IMR-90 (cell line): ENCODE measurements at places on chromosomes 13 and 19.

- H3K4me3 ChIP-seq: no peak overlapping the region
- no peaks in the 10 kb centered on the region for H3K36me3 ChIP-seq
- no peak overlapping the region for H3K27ac ChIP-seq
- no peak for DNase-seq
- H3K27me3 ChIP-seq: no peaks in the 10 kb centered on the region
Measured at GRCh38 chr13:111658145-111659100, 338.0 kb downstream of the TEX29 start.

DNA sequence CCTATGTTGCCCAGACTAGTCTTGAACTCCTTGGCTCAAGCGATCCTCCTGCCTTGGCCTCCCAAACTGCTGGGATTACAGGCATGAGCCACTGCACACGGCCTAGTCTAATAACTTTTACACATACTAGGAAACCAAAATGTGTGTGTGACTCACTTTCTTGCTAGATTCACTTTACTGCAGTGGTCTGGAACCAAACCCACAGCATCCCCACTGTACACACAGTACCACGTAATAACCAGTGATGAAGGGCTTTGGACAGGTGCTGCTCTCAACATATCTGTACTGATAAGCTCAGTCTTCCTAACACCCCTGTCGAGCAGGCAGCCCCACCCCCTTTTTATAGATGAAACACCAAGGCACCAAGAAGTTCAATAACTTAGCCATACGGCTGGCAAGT, 5.1 kb downstream of the DNMT1 start:
- H3K27ac ChIP-seq: peak overlapping the region; percentile 34; the same call in 1 of the 2 replicates
- peaks cover 16% of the 10 kb centered on the region for H3K36me3 ChIP-seq
- no peak overlapping the region for H3K4me3 ChIP-seq
- no peaks in the 10 kb centered on the region for H3K27me3 ChIP-seq

- peaks cover 2% of the 10 kb centered on the region; the same call in 1 of the 2 replicates for H3K4me1 ChIP-seq
- no peak overlapping the region for H3K4me3 ChIP-seq
- H3K27ac ChIP-seq: no peak overlapping the region
- DNase-seq: no peak
- no peaks in the 10 kb centered on the region; the same call in 1 of the 2 replicates for H3K27me3 ChIP-seq
- no peaks in the 10 kb centered on the region for H3K36me3 ChIP-seq
Measured at GRCh38 chr19:33755099-33756035, 41.3 kb upstream of the KCTD15 start.

DNA sequence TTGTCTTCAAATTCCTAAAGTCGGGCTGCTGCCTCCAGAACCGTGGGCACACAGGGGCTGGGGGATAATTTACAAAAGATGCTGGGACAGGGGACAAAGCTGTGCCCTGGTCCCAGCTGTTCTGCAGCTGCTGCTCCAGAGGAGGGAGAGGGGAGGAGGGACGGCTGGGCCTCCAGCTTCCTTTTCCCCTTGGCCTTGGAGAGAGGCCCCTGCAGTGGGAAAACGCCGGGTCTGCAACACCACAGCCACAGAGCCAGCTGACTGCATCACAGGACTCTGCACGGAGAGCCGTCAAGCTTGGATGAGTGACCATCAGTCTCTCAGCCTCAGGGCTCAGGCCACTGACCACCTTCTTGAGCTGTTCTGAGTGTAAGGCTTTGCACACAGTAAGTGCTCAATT, 6.1 kb downstream of the DOCK6 start:
- DNase-seq: peak; percentile 33
- peaks cover 13% of the 10 kb centered on the region for H3K36me3 ChIP-seq
- peak overlapping the region; percentile 23; the same call in 1 of the 2 replicates for H3K27ac ChIP-seq
- H3K27me3 ChIP-seq: no peaks in the 10 kb centered on the region

DNA sequence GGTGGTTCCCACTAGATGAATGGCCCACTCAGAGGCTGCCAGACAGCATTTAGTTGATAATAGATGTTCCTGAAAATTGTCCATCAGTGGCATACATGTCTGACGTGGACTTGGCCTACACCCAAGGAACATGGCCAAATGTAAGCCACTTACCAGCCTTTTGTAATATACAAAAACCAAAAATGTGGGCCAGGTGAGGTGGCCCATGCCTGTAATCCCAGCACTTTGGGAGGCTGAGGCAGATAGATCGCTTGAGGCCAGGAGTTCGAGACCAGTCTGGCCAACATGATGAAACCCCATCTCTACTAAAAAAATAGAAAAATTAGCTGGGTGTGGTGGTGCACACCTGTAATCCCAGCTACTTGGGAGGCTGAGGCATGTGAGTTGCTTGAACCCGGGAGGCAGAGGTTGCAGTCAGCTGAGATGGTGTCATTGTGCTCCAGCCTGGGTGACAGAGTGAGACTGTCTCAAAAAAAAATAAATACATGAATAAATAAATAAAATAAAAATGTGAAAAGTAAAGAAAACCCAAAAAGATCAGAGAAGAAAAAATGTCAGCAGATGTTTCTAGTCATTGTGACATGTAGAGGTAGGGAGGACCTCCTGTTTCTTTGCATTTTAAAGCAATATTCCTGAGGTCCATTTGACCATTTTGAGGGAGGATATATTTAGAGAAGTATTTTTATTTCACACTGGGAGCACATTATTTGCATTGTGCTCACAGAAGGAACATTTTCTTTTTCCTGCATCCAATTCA, 7.1 kb upstream of the WTIP start:
- peaks cover 17% of the 10 kb centered on the region for H3K36me3 ChIP-seq
- H3K27me3 ChIP-seq: no peaks in the 10 kb centered on the region
- peaks cover 6% of the 10 kb centered on the region for H3K4me1 ChIP-seq

GRCh38 chr13:91988331-91988730, 589.9 kb downstream of the GPC5 start:
- no peak overlapping the region for H3K4me3 ChIP-seq
- H3K36me3 ChIP-seq: no peaks in the 10 kb centered on the region
- H3K27ac ChIP-seq: no peak overlapping the region
- DNase-seq: no peak

- H3K27ac ChIP-seq: peak overlapping the region; percentile 42
- H3K36me3 ChIP-seq: no peaks in the 10 kb centered on the region
- peaks cover 10% of the 10 kb centered on the region for H3K4me1 ChIP-seq
- peak overlapping the region; percentile 45 for H3K4me3 ChIP-seq
- no peak for DNase-seq
Measured at GRCh38 chr19:42267644-42268141, 1.4 kb upstream of the CIC start.

DNA sequence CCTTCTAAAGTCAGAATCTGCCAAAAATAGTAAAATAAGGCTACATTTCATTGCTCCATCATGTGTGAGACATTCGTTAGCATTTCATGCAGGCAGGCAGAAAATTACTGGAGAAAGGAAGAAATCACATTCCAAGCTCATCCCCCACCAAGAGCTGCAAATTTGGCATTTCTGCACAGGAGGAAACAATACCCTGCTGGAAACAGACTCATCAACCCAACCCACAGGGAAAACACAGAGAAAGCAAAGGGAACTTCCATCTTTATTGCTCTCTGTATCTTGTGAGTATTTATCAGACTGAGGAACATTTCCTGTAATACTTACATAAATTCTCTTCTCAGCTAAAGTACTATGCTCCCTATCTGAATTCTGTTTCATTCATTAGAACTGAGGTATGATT, 95.7 kb downstream of the KCTD12 start:
- H3K27me3 ChIP-seq: no peaks in the 10 kb centered on the region
- H3K27ac ChIP-seq: no peak overlapping the region
- no peak overlapping the region for H3K4me3 ChIP-seq
- DNase-seq: no peak
- no peaks in the 10 kb centered on the region for H3K36me3 ChIP-seq

GRCh38 chr13:20383058-20383457, 142.6 kb downstream of the CRYL1 start:
- H3K36me3 ChIP-seq: no peaks in the 10 kb centered on the region
- H3K27me3 ChIP-seq: peaks cover 36% of the 10 kb centered on the region
- H3K27ac ChIP-seq: no peak overlapping the region
- no peak overlapping the region for H3K4me3 ChIP-seq
- no peaks in the 10 kb centered on the region for H3K4me1 ChIP-seq
- no peak for DNase-seq

- H3K36me3 ChIP-seq: no peaks in the 10 kb centered on the region
- no peaks in the 10 kb centered on the region for H3K27me3 ChIP-seq
- no peaks in the 10 kb centered on the region for H3K4me1 ChIP-seq
- DNase-seq: no peak
Measured at GRCh38 chr13:96661612-96662011, 332.7 kb downstream of the OXGR1 start.

DNA sequence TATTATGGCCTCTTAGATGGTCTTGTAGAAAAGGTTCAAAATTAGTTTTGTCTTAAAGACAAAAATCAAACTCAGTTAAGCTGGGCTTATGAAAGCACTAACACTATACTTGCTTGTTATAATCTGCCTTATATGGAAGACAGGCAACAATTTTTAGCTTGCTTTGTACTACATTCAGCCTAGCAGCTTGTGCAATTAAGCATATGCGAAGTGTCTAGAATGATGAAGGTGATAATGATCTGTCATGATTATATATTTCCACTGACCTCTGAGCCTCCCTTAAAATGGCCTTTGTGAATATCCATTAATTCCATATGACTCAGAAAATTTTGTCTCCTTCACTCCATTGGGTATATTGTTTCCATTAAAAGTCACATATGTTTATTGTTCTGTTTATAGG, 834.9 kb downstream of the OLFM4 start:
- no peaks in the 10 kb centered on the region for H3K36me3 ChIP-seq
- no peak for DNase-seq
- no peak overlapping the region for H3K27ac ChIP-seq
- H3K27me3 ChIP-seq: no peaks in the 10 kb centered on the region
- H3K4me1 ChIP-seq: no peaks in the 10 kb centered on the region

GRCh38 chr13:31184981-31185645, 14.7 kb upstream of the B3GLCT start:
- DNase-seq: no peak
- no peaks in the 10 kb centered on the region for H3K4me1 ChIP-seq
- H3K36me3 ChIP-seq: no peaks in the 10 kb centered on the region
- H3K27ac ChIP-seq: no peak overlapping the region
- peaks cover 11% of the 10 kb centered on the region for H3K27me3 ChIP-seq
